ENCODE measurements at places on chromosomes 7 and 10. TPM values are rescaled to one million over a fixed set of nuclear protein-coding genes. Genes with fewer than 3 reads are reported as not detected.

Gene STAMBPL1
- 0.63 TPM for total RNA-seq

Gene BMPER
- total RNA-seq, result 0.44 TPM

Gene PAPOLB
- total RNA-seq, result 0.40 TPM

Gene GPR146
- 8.7 TPM for total RNA-seq

Gene BCL7B
- 67.1 TPM for total RNA-seq

Gene NPTX2
- total RNA-seq, result 3.0 TPM

Measured in thyroid gland (tissue), 4 donors.